Foreskin keratinocyte (primary cell): ENCODE measurements at places on chromosomes 2 and 18. TPM values are rescaled to one million over a fixed set of nuclear protein-coding genes. Genes with fewer than 3 reads are reported as not detected.

Gene MITD1
- 33.3 and 34.6 TPM in 2 replicates for total RNA-seq

Gene IL37
- total RNA-seq: 0.21 and 0.44 TPM in 2 replicates

Gene FAM110C
- total RNA-seq: 10.6 and 11.9 TPM in 2 replicates

Gene FOSL2
- 35.6 and 38.5 TPM in 2 replicates for total RNA-seq

Gene ASB3
- total RNA-seq: 12.0 and 13.8 TPM in 2 replicates

Gene MEP1B
- not detected in 2 replicates for total RNA-seq

Gene GNLY
- not detected in 2 replicates for total RNA-seq

Gene COL5A2
- total RNA-seq: 16.8 and 22.7 TPM in 2 replicates

Gene HSPD1
- total RNA-seq: 368 and 459 TPM in 2 replicates

Gene YIPF4
- total RNA-seq: 21.3 and 24.5 TPM in 2 replicates

Gene SCYGR4
- total RNA-seq: not detected in 2 replicates

Gene EVX2
- not detected in 2 replicates for total RNA-seq

Gene CPO
- total RNA-seq: not detected in 2 replicates

Gene SGPP2
- total RNA-seq: 0.07 and 0.14 TPM in 2 replicates

Gene ICA1L
- total RNA-seq: 1.3 and 1.8 TPM in 2 replicates

Gene IER3IP1
- total RNA-seq: 17.9 and 19.2 TPM in 2 replicates

Gene SCN2A
- 0.35 and 0.78 TPM in 2 replicates for total RNA-seq

Gene MATN3
- total RNA-seq: 2.2 and 4.3 TPM in 2 replicates

Gene SMAD7
- total RNA-seq: 7.2 and 10.5 TPM in 2 replicates

Gene LMAN2L
- total RNA-seq: 16.4 and 17.0 TPM in 2 replicates

Gene INPP5D
- total RNA-seq: 21.8 and 25.5 TPM in 2 replicates
